Fibroblast of lung (primary cell): ENCODE measurements at places on chromosomes 7 and 10. TPM values are rescaled to one million over a fixed set of nuclear protein-coding genes. Genes with fewer than 3 reads are reported as not detected.

DNA sequence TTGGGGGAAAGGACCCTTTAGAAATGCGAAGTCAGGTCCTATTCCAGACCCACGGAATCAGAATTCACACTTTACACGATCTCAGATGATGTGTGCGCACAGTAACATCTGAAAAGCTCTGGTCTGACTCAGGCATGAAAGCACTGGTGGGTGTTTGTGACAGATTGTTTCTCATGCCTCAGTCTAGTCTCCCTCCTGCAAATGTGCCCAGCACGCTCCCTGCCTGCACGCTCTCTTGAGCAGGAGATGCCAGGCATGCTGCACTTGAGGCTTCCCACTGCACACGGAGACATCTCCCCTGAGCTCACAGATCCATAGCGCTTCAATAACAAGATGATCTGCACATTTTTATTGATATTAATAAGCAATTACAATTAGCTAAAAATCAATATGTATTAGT is 23.6 kb upstream of the ZNF37A start:
- H3K36me3 ChIP-seq: no peaks in the 10 kb centered on the region
- no peak overlapping the region for H3K27ac ChIP-seq
- no peak for DNase-seq
- no peaks in the 10 kb centered on the region for H3K4me1 ChIP-seq

Gene GPR146
- 0.30 and 2.2 TPM in 2 replicates for polyA plus RNA-seq

Gene TFEC
- 0.05 and 0.08 TPM in 2 replicates for polyA plus RNA-seq

- no peaks in the 10 kb centered on the region for H3K36me3 ChIP-seq
- H3K4me1 ChIP-seq: no peaks in the 10 kb centered on the region
- DNase-seq: no peak
- no peak overlapping the region for H3K4me3 ChIP-seq
- H3K27ac ChIP-seq: no peak overlapping the region
Observed at GRCh38 chr10:46251857-46252847, 34.6 kb upstream of the ANTXRL start.

DNA sequence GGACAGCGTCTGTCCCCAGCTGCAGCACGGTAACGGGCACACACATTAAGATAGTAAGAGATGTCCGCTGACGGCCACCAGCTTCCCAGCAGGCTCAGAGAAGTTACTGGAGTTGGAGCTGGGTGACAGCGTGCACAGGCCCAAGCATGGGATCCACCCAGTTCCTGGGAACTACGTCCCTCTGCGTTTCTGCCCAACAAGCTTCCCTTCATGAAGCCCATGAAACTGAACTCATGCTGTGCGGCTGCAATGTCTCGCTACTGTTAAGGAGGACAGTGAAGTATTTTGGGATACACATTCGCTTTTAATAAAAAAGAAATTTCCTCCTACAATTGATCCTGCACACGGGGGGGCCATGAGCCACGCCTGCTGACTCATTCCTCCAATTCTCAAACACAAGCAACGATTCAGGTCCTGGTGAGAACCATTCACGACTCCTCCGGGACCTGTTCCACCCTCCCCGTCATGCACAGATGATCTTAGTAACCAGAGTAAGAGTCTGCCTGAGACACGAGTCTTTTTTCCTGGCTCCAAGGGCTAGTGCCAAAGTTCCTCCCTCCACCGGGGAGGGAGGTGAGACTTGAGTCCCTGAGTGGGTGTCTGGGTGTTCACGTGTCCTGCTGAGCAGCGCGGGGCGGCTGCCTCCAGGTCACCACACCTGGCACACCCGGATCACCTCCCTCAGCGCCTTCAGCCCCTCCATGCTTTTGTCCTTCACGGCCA is 2.6 kb downstream of the PSMG3 start:
- no peaks in the 10 kb centered on the region for H3K27me3 ChIP-seq
- no peak overlapping the region for H3K4me3 ChIP-seq
- peak; percentile 85 for DNase-seq
- peak overlapping the region; percentile 95 for H3K27ac ChIP-seq
- H3K36me3 ChIP-seq: peaks cover 6% of the 10 kb centered on the region
- peaks cover 14% of the 10 kb centered on the region for H3K4me1 ChIP-seq

DNA sequence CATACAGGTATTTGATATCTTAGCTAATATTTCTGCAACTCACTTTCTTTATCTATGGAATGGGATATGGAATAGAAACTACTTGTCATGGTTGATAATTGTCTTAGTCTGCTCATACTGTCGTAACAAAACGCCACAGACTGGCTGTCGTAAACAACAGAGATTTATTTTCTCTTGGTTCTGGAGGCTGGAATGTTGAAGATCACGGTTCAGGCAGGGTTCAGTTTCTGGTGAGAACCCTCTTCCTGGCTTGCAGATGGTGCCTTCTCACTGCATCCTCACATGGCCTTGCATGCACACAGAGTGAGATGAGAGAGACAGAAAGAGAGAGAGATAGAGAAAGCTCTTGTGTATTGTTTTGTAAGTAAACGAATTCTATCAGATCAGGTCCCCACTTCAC is 332.7 kb upstream of the MAGI2 start:
- H3K4me1 ChIP-seq: peaks cover 2% of the 10 kb centered on the region
- H3K27ac ChIP-seq: no peak overlapping the region
- H3K4me3 ChIP-seq: no peak overlapping the region
- no peaks in the 10 kb centered on the region for H3K36me3 ChIP-seq
- no peaks in the 10 kb centered on the region for H3K27me3 ChIP-seq
- no peak for DNase-seq

Gene ENKUR
- 0.06 TPM in 1 of 2 replicates, not detected in the other for polyA plus RNA-seq

- peak; percentile 95 for DNase-seq
- no peaks in the 10 kb centered on the region for H3K36me3 ChIP-seq
- no peak overlapping the region for H3K27ac ChIP-seq
- H3K4me1 ChIP-seq: peaks cover 7% of the 10 kb centered on the region
Observed at GRCh38 chr7:123727071-123727837, 21.5 kb downstream of the WASL start.

GRCh38 chr7:29922921-29923700 is 66.5 kb downstream of the SCRN1 start:
- H3K36me3 ChIP-seq: peaks cover 10% of the 10 kb centered on the region
- DNase-seq: no peak
- H3K4me1 ChIP-seq: no peaks in the 10 kb centered on the region
- H3K4me3 ChIP-seq: no peak overlapping the region

- no peak overlapping the region for H3K4me3 ChIP-seq
- no peak overlapping the region for H3K27ac ChIP-seq
- peaks cover 23% of the 10 kb centered on the region for H3K36me3 ChIP-seq
- H3K4me1 ChIP-seq: no peaks in the 10 kb centered on the region
- DNase-seq: no peak
Observed at GRCh38 chr7:73705551-73705920, 13.9 kb downstream of the STX1A start.

- no peaks in the 10 kb centered on the region for H3K36me3 ChIP-seq
- no peak overlapping the region for H3K4me3 ChIP-seq
- no peaks in the 10 kb centered on the region for H3K27me3 ChIP-seq
Observed at GRCh38 chr10:109358325-109358724, 565.0 kb downstream of the XPNPEP1 start.

Gene MYL10
- not detected in 2 replicates for polyA plus RNA-seq

- no peak overlapping the region for H3K27ac ChIP-seq
- no peaks in the 10 kb centered on the region for H3K4me1 ChIP-seq
- no peak for DNase-seq
- H3K4me3 ChIP-seq: no peak overlapping the region
- no peaks in the 10 kb centered on the region for H3K36me3 ChIP-seq
Observed at GRCh38 chr10:103123282-103124024, 69.6 kb downstream of the NT5C2 start.

Gene ASZ1
- 0.03 TPM in 1 of 2 replicates, not detected in the other for polyA plus RNA-seq

- H3K27me3 ChIP-seq: no peaks in the 10 kb centered on the region
- peaks cover 5% of the 10 kb centered on the region for H3K4me1 ChIP-seq
- H3K36me3 ChIP-seq: no peaks in the 10 kb centered on the region
- no peak overlapping the region for H3K27ac ChIP-seq
Observed at GRCh38 chr7:101690061-101690460, 61.0 kb upstream of the MYL10 start.

Gene SNX10
- 0.06 and 0.41 TPM in 2 replicates for polyA plus RNA-seq

Gene CPXM2
- 2.8 and 3.1 TPM in 2 replicates for polyA plus RNA-seq

DNA sequence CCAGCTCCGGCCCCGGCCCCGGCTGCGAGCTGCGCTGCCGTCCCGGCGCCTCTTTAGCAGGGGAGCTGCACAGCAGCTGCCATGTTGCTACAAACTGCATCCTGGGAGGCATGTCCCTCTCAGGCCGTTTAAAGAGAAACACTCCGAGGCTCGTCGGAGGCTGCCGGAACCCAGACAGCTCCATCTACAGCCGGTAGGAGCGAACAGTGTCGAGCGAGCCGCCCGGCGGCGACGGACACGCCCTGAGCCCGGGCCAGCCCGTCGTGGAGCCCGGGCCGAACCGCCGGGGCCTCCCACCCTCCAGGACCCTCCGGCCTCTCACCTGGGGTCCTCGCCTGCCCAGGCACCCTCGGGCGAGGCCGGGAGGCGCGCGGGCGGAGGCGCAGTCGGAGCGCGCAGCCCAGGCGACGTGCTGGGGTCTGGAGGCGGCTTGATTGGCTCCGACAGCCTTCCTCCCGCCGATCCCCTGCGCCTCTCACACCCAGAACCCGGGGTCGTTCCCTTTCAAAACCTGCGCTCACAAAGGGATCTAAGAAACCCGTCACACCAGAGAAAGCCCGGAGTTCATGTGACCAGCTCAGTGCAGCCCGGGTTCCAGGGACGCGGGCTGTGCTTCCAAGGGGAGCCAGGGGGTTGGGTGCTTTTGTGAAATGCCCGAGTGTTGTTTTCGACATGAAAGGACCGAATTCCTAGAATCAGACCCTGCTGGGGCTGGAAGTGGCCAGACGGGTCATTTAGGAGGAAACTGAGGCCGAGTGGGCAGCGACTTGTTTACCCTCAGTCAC is at the start of gene ZNF777:
ZNF777 (minus strand) TSS at position 570 of the 785 bp plus-strand sequence. CDS start 5,040 bp downstream, outside the sequence.
- H3K27me3 ChIP-seq: no peaks in the 10 kb centered on the region
- peak within 1 kb of the TSS; percentile 75 for H3K4me3 ChIP-seq
- no peaks in the 10 kb centered on the region for H3K4me1 ChIP-seq
- H3K36me3 ChIP-seq: no peaks in the 10 kb centered on the region
- peak; percentile 89 for DNase-seq

GRCh38 chr7:129574487-129574886 is 37.0 kb upstream of the NRF1 start:
- peak overlapping the region; percentile 74 for H3K27ac ChIP-seq
- DNase-seq: peak; percentile 88
- H3K4me1 ChIP-seq: peaks cover 10% of the 10 kb centered on the region
- no peaks in the 10 kb centered on the region for H3K27me3 ChIP-seq
- H3K36me3 ChIP-seq: no peaks in the 10 kb centered on the region

Gene CYTH3
- polyA plus RNA-seq: 38.6 and 73.3 TPM in 2 replicates

DNA sequence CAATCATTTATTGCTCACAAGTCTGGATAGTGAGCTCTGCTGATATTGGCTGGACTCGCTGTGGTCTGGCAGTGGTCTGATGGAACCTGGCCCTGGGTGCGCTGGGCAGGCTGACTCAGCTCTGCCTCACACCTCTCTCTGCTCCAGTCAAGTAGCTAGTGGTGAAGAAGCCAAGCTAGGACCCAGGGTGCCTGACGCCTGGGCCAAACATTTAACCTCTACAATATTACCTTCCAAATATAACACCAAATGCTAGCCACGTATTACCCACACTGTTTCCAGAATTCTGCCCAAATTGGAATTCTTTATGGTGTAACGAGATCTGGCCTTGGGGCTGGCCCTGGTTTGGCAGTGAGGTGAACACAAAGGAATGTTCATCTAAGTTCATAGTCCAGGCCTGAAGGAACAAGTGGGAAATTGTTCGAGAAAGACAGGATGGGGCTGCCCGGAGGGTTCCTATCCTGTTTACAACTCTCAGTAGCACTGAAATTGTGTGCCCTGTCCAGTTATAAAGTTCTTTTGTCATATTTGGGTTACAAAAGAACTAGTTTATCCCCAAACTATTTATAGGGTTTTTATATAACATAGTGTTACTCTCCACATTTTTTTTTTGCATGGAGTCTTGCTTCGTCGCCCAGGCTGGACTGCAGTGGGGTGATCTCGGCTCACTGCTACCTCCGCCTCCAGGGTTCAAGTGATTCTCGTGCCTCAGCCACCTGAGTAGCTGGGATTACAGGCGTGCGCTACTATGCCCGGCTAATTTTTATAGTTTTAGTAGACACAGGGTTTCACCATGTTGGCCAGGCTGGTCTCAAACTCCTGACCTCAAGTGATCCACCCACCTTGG is 16.3 kb downstream of the OR2AE1 start:
- H3K4me3 ChIP-seq: no peak overlapping the region
- no peaks in the 10 kb centered on the region for H3K4me1 ChIP-seq
- H3K36me3 ChIP-seq: no peaks in the 10 kb centered on the region
- peaks cover 12% of the 10 kb centered on the region for H3K27me3 ChIP-seq
- peak; percentile 97 for DNase-seq

Gene NRF1
- 7.3 and 11.3 TPM in 2 replicates for polyA plus RNA-seq

Gene CAMK2B
- polyA plus RNA-seq: 0.06 and 0.54 TPM in 2 replicates

DNA sequence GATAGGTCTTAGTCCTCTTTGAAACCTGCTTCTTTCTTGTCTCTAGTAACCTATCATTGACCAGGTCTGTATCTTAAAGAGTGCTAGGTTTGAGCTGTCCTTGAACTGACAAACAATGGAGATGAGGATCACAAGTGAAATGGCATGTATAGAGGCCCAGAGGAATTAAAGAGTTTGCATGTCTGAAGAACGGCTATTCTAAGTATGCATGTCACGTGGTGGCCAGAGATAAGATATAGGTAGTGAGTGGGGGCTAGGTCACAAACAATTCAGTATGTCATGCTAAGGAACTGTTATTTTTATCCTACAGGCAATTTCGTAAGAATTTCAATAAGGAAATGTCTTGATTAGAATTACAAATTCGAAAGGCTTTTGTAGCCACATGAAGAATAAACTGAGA is 95.3 kb downstream of the SUGCT start:
- no peak overlapping the region for H3K27ac ChIP-seq
- no peaks in the 10 kb centered on the region for H3K27me3 ChIP-seq
- no peaks in the 10 kb centered on the region for H3K4me1 ChIP-seq
- H3K4me3 ChIP-seq: no peak overlapping the region

- no peaks in the 10 kb centered on the region for H3K27me3 ChIP-seq
- DNase-seq: no peak
- no peaks in the 10 kb centered on the region for H3K36me3 ChIP-seq
- peaks cover 3% of the 10 kb centered on the region for H3K4me1 ChIP-seq
Observed at GRCh38 chr10:131982796-131983195, 1.1 kb upstream of the BNIP3 start.

GRCh38 chr7:117793976-117794375 is 79.3 kb downstream of the CTTNBP2 start:
- H3K4me3 ChIP-seq: no peak overlapping the region
- no peak for DNase-seq
- H3K4me1 ChIP-seq: no peaks in the 10 kb centered on the region
- H3K27me3 ChIP-seq: no peaks in the 10 kb centered on the region
- peaks cover 7% of the 10 kb centered on the region for H3K36me3 ChIP-seq
- no peak overlapping the region for H3K27ac ChIP-seq

Gene CNPY1
- not detected in 2 replicates for polyA plus RNA-seq

GRCh38 chr10:84117686-84118394 is 21.5 kb upstream of the GHITM start:
- H3K4me3 ChIP-seq: no peak overlapping the region
- no peak overlapping the region for H3K27ac ChIP-seq
- no peak for DNase-seq
- H3K27me3 ChIP-seq: no peaks in the 10 kb centered on the region

DNA sequence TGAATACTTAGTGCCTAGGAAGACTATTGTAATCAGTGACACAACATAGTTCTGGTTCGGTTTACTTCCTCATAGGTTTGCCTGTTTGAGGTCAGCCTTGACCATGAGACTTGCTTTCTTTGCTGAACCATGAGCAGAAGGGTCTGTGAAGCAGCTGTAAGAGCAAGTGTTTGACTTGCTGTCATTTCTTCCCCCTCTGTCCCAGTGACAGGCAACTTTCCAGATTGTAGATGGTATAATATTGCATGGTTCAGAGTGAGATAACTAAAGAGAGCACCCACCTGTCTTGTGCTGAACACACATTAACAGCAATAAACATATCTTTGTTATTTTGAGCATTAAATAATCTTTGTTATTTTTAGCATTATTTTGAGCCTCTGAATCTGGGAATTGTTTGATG is 9.3 kb upstream of the RTKN2 start:
- no peaks in the 10 kb centered on the region for H3K4me1 ChIP-seq
- DNase-seq: peak; percentile 11
- H3K36me3 ChIP-seq: no peaks in the 10 kb centered on the region
- no peak overlapping the region for H3K4me3 ChIP-seq
- H3K27me3 ChIP-seq: no peaks in the 10 kb centered on the region
